ENCODE measurements at places on chromosomes 4 and X.
A peak's percentile ranks its signal among the peaks of the same experiment; 100 is the strongest.

DNA sequence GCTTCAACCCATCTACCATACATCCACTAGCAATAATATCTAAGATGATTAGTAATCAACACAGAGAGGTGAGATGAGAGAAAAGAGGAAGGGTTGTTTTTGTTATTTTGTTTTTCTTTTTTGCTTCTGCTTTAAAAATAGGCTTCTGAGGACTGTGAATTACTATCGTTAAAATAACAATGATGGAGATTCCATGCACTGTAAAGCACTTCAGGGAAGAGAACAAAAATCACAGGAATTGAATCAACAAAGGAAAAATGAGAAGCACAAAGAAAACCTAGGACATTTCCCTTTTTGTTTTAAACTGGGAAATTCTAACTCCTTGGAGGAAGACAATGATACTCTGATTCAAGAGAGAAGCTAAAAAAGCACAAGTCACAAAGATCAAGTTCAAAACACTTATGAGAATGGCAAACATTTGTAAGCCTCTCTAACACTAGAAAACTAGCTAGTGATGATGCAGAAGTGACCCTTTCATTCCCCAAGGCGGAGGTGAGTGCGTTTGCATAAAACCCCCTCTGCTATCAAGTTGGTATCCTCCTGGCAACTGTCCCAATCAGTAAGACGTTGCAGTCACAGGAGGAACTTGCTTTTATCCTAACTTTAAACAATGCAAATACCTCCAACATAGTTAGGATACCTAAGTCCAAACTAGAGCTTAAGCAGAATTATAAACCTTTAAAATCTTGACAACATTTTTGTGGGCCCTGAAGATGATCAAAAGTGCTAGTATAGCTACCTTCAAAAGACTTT is 308.5 kb downstream of the CAMK2D start:
- no peaks in the 10 kb centered on the region for H3K36me3 ChIP-seq
- DNase-seq = no peak
- H3K4me3 ChIP-seq = no peak overlapping the region
- H3K27ac ChIP-seq = no peak overlapping the region
- no peaks in the 10 kb centered on the region for H3K27me3 ChIP-seq

DNA sequence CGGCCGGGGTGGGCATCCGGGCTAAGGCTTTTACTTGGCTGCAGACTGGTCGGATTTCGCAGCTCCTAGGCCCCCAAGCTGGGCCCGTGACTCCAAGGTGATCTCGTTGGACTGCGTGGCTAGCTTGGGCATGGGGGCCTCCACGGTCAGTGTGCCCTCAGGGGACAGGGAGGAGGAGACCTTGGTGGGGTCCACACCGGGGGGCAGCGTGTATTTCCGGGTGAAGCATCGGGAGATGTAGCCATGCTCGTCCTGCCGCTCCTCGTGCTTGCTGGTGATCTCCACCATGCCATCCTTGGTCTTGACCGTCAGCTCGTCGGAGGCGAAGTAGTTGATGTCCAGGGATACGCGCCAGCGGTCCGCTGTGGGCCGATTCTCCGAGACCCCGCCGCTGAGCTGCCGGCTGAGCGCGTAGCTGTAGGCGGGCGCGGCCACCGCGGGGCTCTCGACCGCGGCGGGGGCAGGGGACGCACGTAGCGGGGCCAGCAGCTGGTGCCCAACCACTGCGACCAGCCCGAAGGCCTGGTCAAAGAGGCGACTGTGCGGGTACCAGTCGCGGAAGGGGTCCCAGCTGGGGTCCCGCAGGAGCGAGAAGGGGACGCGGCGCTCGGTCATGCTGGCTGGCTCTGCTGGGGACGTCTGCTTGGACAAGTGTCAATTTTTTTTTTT is 881 bp upstream of the CACNA1F start:
- H3K36me3 ChIP-seq = no peaks in the 10 kb centered on the region
- H3K27ac ChIP-seq = no peak overlapping the region
- no peaks in the 10 kb centered on the region for H3K4me1 ChIP-seq
- no peak for DNase-seq
- no peaks in the 10 kb centered on the region for H3K27me3 ChIP-seq

- no peak overlapping the region for H3K4me3 ChIP-seq
- H3K36me3 ChIP-seq = no peaks in the 10 kb centered on the region
- H3K4me1 ChIP-seq = peaks cover 29% of the 10 kb centered on the region
- DNase-seq = no peak
- H3K27ac ChIP-seq = no peak overlapping the region
Measured at GRCh38 chr4:139986689-139987501, 167.1 kb downstream of the MAML3 start.

- no peak overlapping the region for H3K4me3 ChIP-seq
- no peak for DNase-seq
- H3K36me3 ChIP-seq = no peaks in the 10 kb centered on the region
- no peaks in the 10 kb centered on the region for H3K27me3 ChIP-seq
Measured at GRCh38 chr4:19298998-19299397, 952.7 kb upstream of the SLIT2 start.

DNA sequence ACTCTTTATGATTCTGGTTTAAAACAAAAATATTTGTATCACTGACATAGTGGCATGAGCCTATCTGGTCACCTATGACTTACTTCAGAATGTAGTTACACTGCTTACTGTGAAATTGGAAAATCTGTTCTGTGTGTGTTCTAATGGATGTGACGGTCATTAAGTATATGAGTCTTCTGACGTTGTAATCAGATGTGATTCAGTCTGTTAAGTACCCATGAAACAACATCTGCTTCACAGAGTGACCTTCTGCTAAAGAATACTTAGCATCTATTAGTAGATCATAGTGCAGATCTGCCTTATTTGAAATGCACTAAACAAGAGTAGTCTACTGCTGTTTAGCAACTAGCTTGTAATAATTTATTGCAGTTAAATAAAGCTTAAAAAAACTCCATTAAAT is 317.1 kb downstream of the DCTD start:
- no peak for DNase-seq
- H3K27ac ChIP-seq = no peak overlapping the region
- no peaks in the 10 kb centered on the region for H3K27me3 ChIP-seq
- H3K4me1 ChIP-seq = no peaks in the 10 kb centered on the region

GRCh38 chr4:88102026-88102425 is 56.4 kb downstream of the ABCG2 start:
- no peak for DNase-seq
- no peaks in the 10 kb centered on the region for H3K4me1 ChIP-seq
- H3K4me3 ChIP-seq = no peak overlapping the region
- no peaks in the 10 kb centered on the region for H3K27me3 ChIP-seq

GRCh38 chrX:24343719-24344118 is 16.7 kb upstream of the SUPT20HL1 start:
- no peak for DNase-seq
- no peak overlapping the region for H3K27ac ChIP-seq
- no peaks in the 10 kb centered on the region for H3K36me3 ChIP-seq
- H3K27me3 ChIP-seq = no peaks in the 10 kb centered on the region

DNA sequence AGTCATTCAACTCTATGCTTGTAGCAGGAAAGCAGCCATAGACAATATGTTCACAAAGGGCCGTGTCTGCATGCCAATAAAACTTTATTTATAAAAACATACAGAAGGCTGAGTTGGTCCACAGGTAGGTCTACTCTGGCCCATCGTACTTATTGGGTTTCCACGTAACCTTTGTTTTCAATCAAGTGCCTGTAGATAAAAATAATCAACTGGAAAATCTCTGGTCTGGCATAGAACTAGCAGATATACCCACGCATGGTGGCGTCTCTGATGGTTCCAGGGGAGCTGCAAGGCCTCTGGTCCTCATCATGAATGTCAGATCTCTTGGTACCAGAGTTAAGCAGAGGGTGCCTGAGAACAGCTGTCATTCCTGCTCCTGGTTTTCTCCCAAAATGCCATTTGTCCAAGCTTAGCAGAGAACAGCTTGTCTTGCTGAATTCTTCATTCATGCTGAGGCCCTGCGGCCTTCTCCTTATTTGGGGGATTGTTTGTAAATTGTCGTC is 31.4 kb upstream of the JAKMIP1 start:
- H3K36me3 ChIP-seq = no peaks in the 10 kb centered on the region
- no peak overlapping the region for H3K27ac ChIP-seq
- no peak for DNase-seq
- H3K4me3 ChIP-seq = no peak overlapping the region
- no peaks in the 10 kb centered on the region for H3K4me1 ChIP-seq

DNA sequence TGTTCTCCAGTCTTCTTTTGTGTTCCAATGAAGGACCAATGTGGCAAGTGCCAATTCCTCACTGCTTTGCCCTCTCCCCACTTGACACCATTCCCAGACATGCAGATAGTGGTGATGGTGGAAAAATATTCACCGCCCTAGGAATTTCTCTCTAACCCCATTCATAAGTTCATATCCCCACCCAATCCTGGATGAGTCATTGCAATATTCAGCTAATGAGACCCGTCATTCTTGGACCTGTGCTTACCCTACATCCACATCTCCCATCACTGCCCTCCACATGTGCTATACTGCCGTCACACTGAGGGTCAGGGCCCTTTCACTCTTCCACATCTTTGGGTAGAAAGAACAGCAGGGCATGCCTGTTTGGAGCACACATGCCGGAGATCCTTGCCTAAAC is 199.2 kb downstream of the KCNIP4 start:
- H3K4me1 ChIP-seq = peaks cover 12% of the 10 kb centered on the region
- no peaks in the 10 kb centered on the region for H3K36me3 ChIP-seq
- no peaks in the 10 kb centered on the region for H3K27me3 ChIP-seq
- H3K27ac ChIP-seq = no peak overlapping the region

DNA sequence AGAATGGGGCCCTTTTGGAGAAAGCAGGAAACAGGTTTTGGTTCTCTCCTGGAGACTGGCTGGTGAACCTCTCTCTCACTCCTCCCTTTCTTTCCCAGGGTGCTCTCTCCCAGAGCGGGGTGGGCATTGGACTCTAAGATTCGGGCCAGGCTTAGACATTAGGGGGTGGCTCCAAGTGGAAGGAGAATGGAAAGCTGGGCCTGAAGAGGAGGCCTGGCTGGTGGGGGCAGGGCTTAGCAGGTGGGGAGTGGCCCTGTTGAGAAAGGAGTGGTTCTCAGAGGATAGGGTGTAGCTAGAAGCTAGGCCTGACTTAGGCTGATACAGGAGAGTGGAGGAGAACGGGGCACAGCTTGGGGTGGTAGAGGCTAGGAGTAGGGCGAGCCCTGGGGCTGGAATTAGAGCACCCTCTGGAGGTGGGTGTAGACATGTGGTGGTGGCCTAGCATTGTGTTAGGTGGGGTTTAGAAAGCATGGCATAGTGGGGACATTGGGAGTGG is 5.7 kb downstream of the PLP2 start:
- H3K27me3 ChIP-seq = no peaks in the 10 kb centered on the region
- no peaks in the 10 kb centered on the region for H3K36me3 ChIP-seq
- DNase-seq = no peak
- peaks cover 12% of the 10 kb centered on the region for H3K4me1 ChIP-seq
- peak overlapping the region; percentile 60 for H3K27ac ChIP-seq

All from vagina (tissue), 2 donors.